ENCODE measurements at places on chromosomes 11 and 22. TPM values are rescaled to one million over a fixed set of nuclear protein-coding genes. Genes with fewer than 3 reads are reported as not detected.

SLN gene
- 753 TPM for total RNA-seq

PGA3 gene
- 1.2 TPM for total RNA-seq

DNA sequence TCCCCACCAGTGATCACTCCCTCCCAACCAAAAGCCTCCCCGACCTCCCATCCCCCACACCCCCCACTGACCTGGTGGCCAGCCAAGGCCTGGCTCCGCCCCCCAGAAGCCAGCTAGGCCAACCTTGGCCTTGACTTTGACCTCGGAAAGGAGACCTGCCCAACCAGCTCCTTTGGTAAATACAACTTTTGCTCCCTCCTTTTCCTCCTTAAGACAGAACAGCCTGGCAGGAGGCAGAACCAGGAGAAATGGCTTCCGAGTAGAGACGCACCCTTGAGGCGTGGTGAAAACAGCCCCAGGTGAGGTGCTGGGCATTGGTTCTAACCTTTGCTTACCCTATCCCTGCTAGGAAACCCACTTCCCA lies 27.0 kb downstream of the PLEKHA7 start:
- peak; percentile 65 for DNase-seq

P2RY2 gene
- total RNA-seq: 9.2 TPM

- DNase-seq: no peak
These were observed 5.2 kb downstream of the ARRB1 start for GRCh38 chr11:75346296-75346695.

TTC38 gene
- 22.4 TPM for total RNA-seq

GRCh38 chr11:65125197-65126056 lies 3.3 kb downstream of the MRPL49 start:
- DNase-seq: peak; percentile 11

- DNase-seq: no peak
These were observed 109.6 kb downstream of the SCN3B start for GRCh38 chr11:123544631-123545375.

Measured in right cardiac atrium (tissue), 5 donors.